SJSA1 (cell line): ENCODE measurements at places on chromosomes 11 and 22. TPM values are rescaled to one million over a fixed set of nuclear protein-coding genes. Genes with fewer than 3 reads are reported as not detected.

The SYT12 gene
- 0.13 and 0.29 TPM in 2 replicates for total RNA-seq

The SUSD2 gene
- total RNA-seq: 0.05 TPM in 1 of 2 replicates, not detected in the other

The GALNT18 gene
- 1.5 and 6.6 TPM in 2 replicates for total RNA-seq

The PLET1 gene
- not detected in 2 replicates for total RNA-seq

The SLC22A9 gene
- not detected in 2 replicates for total RNA-seq

The AMOTL1 gene
- total RNA-seq: 10.1 and 14.8 TPM in 2 replicates

The APOBEC3B gene
- total RNA-seq: 3.5 and 9.4 TPM in 2 replicates

The GAL gene
- total RNA-seq: not detected in 2 replicates

The OR5A1 gene
- not detected in 2 replicates for total RNA-seq

The C11orf21 gene
- 0.11 TPM in 1 of 2 replicates, not detected in the other for total RNA-seq

The ENTHD1 gene
- not detected in 2 replicates for total RNA-seq

The PELI3 gene
- 7.0 and 11.1 TPM in 2 replicates for total RNA-seq

The OR6A2 gene
- total RNA-seq: not detected in 2 replicates

The ZC3H12C gene
- 4.6 and 6.4 TPM in 2 replicates for total RNA-seq

The ELP4 gene
- 21.4 and 33.8 TPM in 2 replicates for total RNA-seq

The C22orf42 gene
- not detected in 2 replicates for total RNA-seq

The DEPDC7 gene
- 15.0 and 22.5 TPM in 2 replicates for total RNA-seq

The NDUFC2 gene
- 100 and 179 TPM in 2 replicates for total RNA-seq

The ABCC8 gene
- not detected in 2 replicates for total RNA-seq

The TBX10 gene
- not detected in 2 replicates for total RNA-seq

The MMP20 gene
- not detected in 2 replicates for total RNA-seq

The OR10A3 gene
- total RNA-seq: not detected in 2 replicates

The SYT7 gene
- total RNA-seq: not detected in 2 replicates

The SLC22A6 gene
- not detected in 2 replicates for total RNA-seq

The GPHA2 gene
- total RNA-seq: not detected in 2 replicates

The TNNT3 gene
- 7.5 and 8.0 TPM in 2 replicates for total RNA-seq

The C11orf91 gene
- not detected in 2 replicates for total RNA-seq

The DNAJB7 gene
- not detected in 2 replicates for total RNA-seq
